Uterus (tissue), 4 donors: ENCODE measurements at places on chromosomes 6 and 20. TPM values are rescaled to one million over a fixed set of nuclear protein-coding genes. Genes with fewer than 3 reads are reported as not detected.

The GJE1 gene
- total RNA-seq: not detected

The BANF2 gene
- total RNA-seq: not detected

The SNRNP48 gene
- total RNA-seq: 39.7 TPM

The PRDM13 gene
- total RNA-seq: not detected

The OR12D3 gene
- not detected for total RNA-seq

The KHDC1 gene
- total RNA-seq: 1.0 TPM
